ENCODE measurements at places on chromosomes 16 and 17.

- no peak for DNase-seq
Measured at GRCh38 chr17:7174603-7175326, 4.4 kb downstream of the ASGR1 start.

DNA sequence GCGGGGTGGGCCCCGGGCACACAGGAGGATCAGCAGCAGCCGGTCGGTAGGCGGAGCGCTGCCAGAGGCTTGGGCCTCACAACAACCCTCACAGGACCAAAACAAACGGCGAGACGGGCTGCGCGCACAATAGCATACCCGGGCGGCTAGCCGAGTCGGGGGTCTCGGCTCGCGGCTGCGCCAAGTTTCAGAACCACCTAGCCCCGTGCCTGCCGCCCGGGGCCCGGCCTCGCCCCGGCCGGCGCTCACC lies 732 bp downstream of the ULK2 start:
- DNase-seq, result peak; percentile 62

GRCh38 chr17:49480836-49481615 lies 14.1 kb upstream of the NGFR start:
- no peak for DNase-seq

- DNase-seq, result no peak
Measured at GRCh38 chr16:68548947-68549346, 9.9 kb downstream of the ZFP90 start.

DNA sequence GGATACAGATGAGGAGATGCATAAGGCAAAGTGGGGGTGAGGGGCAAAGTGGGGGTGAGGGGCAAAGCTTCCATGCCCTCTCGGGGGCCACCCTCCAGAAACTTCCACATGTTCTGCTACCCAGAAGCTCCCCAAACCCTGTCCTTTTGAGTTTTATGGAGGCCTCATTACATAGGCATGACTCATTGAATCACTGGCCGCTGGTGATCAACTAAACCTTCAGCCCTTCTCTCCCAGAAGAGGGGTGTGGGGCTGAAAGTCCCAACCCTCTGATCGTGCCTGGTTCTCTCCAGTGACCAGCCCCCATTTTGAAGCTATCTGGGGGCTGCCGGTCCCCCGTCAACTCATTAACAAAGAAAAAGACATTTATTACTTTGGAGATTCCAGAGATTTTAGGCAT lies 27.5 kb downstream of the ITGAE start:
- DNase-seq, result no peak

DNA sequence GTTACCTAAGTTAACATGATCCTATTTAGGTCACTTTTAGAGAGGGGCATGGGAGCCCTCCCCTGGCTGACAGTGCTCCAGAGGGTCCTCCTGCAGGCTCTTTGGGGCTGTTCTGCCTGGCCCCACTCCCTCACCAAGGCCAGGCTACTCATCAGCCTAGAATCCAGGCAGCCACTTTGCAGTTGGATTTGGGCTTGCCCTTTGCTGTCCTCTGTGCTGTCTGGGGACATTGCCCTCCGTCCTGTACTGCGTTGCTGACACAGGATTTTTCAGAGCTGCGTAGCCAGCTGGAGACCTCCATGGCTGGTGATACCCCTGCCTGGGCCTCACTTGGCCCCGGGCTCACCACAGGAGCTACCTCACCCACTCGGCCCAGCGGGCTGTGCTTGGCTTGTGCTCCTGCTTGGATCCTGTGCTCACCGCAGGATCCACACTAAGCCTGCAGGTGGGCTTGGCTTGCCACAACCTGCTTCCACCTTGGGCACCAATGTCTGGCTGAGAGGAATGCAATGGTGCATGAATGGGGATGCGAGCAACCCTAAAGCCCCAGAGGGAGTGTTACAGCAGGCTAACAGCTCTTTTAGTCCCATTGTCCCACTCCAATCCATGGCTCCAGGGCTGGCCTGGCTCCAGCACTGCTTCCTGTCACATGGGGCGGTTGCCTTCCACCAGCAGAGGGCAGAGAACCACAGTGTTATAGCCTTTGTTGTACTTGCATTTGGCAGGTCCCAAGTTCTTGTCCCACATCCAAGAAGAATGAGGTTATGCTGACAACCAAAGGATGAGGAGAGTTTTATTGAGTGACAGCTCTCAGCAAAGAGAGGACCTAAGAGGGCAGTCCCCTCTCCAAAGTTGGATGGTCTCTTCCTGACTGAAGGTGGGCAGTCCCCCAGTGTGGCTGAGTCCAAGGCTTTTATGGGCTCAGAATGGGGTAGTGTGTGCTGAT lies 21.5 kb downstream of the CCL4 start:
- DNase-seq, result no peak

Data from germinal center (tissue), 1 donor.